ENCODE measurements at places on chromosomes 12 and 14. TPM values are rescaled to one million over a fixed set of nuclear protein-coding genes. Genes with fewer than 3 reads are reported as not detected.

Gene B3GNT4
- total RNA-seq = 0.37 TPM

Gene KRT82
- not detected for total RNA-seq

Gene ASCL1
- total RNA-seq = not detected

Gene ZNF891
- 1.4 TPM for total RNA-seq

Gene RFLNA
- total RNA-seq = not detected

Gene SLC4A8
- total RNA-seq = 5.1 TPM
